ENCODE measurements at places on chromosomes 3 and 15.

DNA sequence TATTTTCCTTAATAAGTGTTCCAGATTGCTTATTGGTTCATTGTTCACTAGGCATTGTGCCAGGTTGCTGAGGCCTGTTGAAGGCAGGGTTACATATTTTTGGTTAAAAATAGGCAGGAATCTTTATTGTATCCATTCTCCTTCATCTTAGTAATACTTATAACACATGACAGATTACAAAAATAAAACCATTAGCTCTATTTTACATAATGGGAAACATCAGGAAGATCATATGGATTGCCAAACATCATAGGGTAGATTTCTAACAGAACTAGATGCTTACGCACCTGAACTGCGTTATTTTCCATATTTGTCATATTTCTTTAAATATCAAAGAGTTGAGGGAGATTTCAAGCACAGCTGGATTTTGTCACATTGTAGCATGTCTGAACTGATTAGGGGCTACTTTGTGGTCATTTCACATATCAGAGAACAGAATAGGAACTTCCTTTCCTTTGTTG is 462.9 kb upstream of the SGO1 start:
- no peak for DNase-seq

DNA sequence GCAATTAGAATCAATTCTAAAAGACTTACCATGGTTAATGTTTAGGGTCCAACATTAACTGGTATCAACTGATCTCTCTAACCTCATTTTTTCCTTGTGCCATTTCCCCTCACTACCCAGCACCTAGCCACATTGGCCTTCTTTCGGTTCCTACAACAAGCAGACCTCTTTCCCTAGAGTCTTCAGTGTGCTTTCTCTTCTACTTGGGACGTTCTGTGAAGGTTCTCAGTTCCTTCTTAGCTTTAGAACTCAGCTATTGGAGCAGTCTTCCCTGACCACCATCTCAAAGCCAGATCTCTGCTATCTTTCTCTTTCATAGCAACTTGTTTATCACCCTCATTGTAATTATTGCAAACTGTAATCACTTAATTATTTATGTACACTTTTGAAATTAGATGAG is 31.5 kb upstream of the MINDY4B start:
- DNase-seq: no peak

DNA sequence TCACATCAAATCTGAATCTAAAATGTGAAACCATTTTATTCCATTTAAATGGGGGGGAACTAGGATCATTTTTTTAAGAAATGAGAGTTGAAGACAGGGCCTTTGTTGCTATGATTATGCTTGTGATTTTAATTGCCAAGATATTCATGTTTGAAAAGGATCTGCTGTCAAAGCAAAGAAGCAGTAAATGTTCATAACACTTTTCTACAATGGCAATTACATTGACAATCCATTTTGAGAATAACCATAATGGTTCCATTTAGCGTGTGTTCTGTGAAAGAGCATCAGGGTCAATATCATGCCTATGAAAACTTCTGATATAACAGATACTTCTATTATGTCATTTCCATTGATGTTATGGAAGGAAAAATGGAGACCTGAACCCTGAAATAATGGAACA is 745.8 kb upstream of the SGO1 start:
- no peak for DNase-seq

GRCh38 chr15:72733941-72734738 is 48.1 kb downstream of the BBS4 start:
- no peak for DNase-seq
